Activated effector memory CD4-positive, alpha-beta T cell treated with Interleukin-2 at 50 U/mL for 16 hours (primary cell): ENCODE measurements at places on chromosomes 3 and 15.

- DNase-seq = no peak
Measured at GRCh38 chr3:46670000-46670890, 23.2 kb downstream of the ALS2CL start.

DNA sequence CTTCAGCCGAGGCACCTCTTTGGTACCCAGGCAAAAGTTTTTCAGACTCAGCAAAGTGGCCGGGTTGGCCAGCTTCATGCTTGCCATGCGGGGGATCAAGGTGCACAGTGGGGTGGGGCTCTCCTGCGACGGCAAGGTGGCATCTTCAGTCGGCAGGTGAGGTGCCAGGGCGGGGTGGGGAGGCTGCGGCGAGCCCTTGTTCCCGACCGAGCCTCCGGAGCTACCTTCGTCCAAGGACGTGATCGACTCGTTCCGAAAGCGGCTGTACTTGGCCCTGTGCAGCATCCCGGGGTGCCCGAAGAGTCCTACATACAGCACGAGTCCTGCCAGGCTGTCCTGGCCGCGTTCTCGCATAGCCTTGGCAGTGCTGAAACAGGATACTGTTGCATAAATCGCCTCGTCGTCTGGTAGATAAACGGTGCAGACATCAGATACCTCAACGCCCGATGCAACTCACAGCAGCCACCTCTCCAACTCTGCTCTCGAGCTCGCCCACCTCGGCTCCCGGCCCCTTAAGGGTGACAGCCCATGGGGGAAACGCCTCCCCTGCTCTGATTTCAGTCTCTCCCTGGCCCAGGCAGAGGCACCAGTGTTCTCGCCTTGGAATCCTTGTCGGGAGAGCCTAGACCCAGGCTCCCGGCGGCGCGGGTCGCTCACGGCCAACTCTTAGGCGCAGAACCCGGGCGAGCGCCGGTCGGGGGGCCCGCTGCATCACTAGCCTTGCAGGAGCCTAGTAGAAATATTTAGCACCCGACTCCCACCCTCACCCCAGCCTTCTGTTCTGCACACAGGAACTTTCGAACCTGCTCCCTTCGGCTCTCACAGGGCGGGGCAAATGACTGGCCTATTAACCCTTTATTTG is 826 bp downstream of the SHC4 start:
- no peak for DNase-seq

- DNase-seq = no peak
Measured at GRCh38 chr15:67124911-67125588, 59.6 kb downstream of the SMAD3 start.

- no peak for DNase-seq
Measured at GRCh38 chr3:125048282-125048681, 7.5 kb downstream of the HEG1 start.

DNA sequence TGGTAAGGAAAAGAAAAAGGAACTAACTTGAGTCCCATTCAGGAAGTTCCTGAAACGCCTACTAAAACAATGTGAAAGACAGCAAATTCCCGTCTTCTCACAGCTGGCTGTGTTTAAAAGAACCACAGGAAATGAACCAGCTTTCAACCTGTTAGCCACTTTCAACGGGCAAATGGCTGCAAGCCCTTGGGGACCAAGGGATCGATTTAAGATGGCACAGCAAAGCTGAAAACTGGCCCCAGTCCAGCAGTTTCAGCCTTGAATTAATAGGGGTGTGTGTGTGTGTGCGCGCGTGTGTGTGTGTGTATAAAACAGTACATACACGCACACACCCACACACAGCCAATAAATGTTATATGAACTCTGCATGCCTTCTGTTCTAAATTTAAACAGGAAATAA is 168.7 kb upstream of the TMCO5A start:
- DNase-seq = no peak

DNA sequence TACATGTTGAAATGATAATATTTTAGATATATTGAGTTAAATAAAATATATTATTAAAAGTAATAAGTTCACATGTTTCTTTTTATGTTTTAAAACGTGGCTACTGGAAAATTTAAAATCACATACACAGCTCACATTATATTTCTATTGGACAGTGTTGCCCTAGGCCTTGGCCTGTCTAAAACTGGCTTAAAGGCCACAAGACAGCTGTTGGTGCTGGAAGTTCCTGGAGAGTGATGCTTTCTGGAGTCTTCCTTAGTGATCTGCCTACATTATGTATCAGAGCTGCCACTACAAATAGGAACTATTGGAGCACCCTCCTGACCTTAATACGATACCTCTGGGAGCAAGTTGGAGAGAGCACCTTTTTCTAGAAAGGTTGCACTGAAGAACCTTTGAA is 254.1 kb upstream of the C2CD4B start:
- DNase-seq = no peak

- DNase-seq = no peak
Measured at GRCh38 chr3:138230525-138230924, 43.4 kb downstream of the ARMC8 start.

DNA sequence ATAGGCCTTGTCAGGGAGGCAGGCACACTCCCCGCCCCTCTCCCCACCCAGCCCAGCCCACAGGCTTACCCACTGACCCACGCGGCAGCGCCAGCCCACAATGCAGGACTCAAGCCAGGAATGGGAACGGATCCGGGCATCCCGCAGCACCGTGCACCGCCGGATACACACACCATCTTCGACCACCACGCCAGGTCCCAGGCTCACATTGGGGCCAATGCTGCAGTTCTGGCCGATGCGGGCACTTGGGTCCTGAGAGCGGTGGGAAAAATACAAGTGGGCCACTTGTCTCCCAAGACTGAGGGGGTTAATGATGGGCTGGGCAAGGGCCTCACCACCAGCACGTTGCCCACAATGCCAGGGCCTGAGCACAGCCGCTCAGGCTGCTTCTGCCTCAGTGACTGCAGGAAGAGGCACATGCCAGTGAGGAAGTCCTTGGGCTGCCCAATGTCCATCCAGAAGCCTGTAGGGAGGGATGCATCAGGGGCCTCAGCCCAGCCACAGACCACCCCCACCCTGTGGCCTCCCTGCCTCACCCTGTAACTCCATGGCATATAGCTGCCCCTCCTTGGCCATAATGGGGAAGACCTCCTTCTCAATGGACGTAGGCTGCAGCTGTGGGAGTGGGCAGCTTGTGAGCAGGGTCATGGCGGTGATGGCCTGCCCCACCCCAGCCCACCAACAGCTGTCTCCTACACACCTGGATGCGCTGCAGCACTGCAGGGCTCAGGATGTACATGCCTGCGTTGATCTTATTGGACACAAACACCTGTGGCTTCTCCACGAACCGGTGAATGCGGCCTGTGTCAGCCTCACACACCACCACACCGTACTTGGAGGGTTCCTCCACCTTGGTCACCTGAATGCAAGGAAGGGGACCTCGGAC is 1.6 kb downstream of the GMPPB start:
- no peak for DNase-seq

- DNase-seq = no peak
Measured at GRCh38 chr3:193673845-193674244, 80.8 kb downstream of the OPA1 start.
